ENCODE measurements at places on chromosomes 4 and X. TPM values are rescaled to one million over a fixed set of nuclear protein-coding genes. Genes with fewer than 3 reads are reported as not detected.

Gene NAP1L2
- total RNA-seq: 0.54 TPM

Gene FAAH2
- not detected for total RNA-seq

Gene NWD2
- not detected for total RNA-seq

Gene MMAA
- 21.9 TPM for total RNA-seq

Gene ODAM
- not detected for total RNA-seq

Gene BEX4
- 1.9 TPM for total RNA-seq

Gene DCHS2
- total RNA-seq: 0.84 TPM

Gene LIN54
- 6.3 TPM for total RNA-seq

Gene LDOC1
- 1.8 TPM for total RNA-seq

Gene RNF128
- total RNA-seq: 4.8 TPM

Gene NDUFA1
- total RNA-seq: 194 TPM

Gene TIGD4
- total RNA-seq: not detected

Gene CT47B1
- not detected for total RNA-seq

Gene MAGEB1
- not detected for total RNA-seq

Gene GNRHR
- not detected for total RNA-seq

DNA sequence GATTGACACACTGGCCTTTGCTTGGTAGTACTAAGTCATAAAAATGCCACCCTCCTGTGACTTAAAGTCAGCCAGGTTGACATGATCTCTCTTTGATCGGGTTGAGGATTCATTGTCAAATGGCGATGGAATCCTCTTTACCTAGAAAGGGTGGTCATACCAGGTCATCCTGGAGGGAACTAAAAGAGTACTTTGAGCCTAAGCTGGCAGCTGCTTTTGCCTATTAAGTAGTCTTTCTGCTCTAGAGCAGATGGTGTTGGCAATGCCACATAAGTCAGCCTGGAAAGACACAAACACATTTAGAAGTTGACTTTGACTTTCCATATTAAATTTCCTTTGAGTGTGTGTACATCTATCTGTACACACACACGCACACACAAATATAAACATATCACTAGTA is 39.2 kb upstream of the C4orf54 start:
- DNase-seq: no peak
- no peaks in the 10 kb centered on the region for H3K36me3 ChIP-seq
- no peak overlapping the region for H3K4me3 ChIP-seq
- peaks cover 9% of the 10 kb centered on the region for H3K4me1 ChIP-seq
- peak overlapping the region; percentile 39 for H3K27ac ChIP-seq
- no peaks in the 10 kb centered on the region for H3K27me3 ChIP-seq

- H3K27ac ChIP-seq: no peak overlapping the region
- no peaks in the 10 kb centered on the region for H3K4me1 ChIP-seq
- H3K27me3 ChIP-seq: no peaks in the 10 kb centered on the region
- no peak for DNase-seq
Observed at GRCh38 chrX:88424071-88424470, 323.0 kb upstream of the CPXCR1 start.

DNA sequence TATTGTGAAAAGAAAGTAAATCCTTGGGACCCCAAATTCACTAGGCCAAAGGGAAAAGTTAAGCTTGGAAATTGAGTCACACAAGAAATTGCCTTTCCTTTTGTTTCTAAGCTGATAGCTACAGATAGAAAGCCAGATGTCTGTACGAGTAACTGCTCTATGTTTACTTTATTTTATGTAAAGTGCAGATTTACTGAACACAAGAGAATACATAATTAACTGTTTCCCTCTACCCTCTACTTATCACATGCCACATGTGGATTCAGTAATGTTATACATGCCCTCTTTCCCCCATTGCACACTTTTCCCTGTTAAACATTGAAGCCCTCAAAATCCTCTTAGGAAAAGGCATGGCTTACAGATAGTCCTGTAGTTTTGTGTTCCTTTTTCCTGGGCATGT is 16.5 kb upstream of the TDO2 start:
- H3K4me3 ChIP-seq: no peak overlapping the region
- no peak overlapping the region for H3K27ac ChIP-seq
- no peak for DNase-seq
- H3K27me3 ChIP-seq: no peaks in the 10 kb centered on the region
- H3K4me1 ChIP-seq: no peaks in the 10 kb centered on the region

DNA sequence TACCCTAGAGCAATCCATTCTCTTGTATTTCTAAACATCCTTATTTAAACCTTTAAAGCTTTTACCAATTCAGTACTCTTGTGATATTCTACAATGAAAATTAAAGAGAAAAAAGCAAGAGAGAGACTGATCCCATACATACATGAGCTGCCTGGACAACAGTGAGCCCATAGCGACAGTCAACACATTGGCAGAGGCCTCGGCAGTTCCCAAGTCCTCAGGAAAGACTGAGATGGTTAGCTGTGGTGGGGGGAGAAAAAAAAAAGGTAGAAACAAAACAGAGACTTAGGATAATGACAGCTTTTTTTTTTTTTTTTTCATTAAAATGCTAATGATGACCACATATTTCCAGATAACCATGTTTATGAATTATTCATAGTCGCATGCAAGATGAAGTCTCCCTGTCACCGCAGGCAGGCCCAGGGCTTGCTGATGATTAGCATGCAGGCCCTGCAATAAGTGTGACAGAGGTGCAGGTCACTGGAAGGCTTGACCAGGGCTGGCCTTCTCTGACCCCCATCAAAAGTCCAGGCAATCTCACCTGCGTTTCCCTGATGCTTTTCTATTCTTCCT is 148.8 kb downstream of the APBB2 start:
- DNase-seq: no peak
- H3K4me3 ChIP-seq: no peak overlapping the region
- no peak overlapping the region for H3K27ac ChIP-seq
- peaks cover 13% of the 10 kb centered on the region for H3K4me1 ChIP-seq

- H3K27ac ChIP-seq: peak overlapping the region; percentile 41
- peak overlapping the region; percentile 77 for H3K4me3 ChIP-seq
- no peak for DNase-seq
- H3K27me3 ChIP-seq: peaks cover 25% of the 10 kb centered on the region
Observed at GRCh38 chr4:25861951-25862410, 807 bp downstream of the SEL1L3 start.

GRCh38 chr4:79588679-79589078 is 180.7 kb upstream of the GK2 start:
- DNase-seq: no peak
- H3K4me3 ChIP-seq: no peak overlapping the region
- no peaks in the 10 kb centered on the region for H3K36me3 ChIP-seq
- no peak overlapping the region for H3K27ac ChIP-seq
- peaks cover 7% of the 10 kb centered on the region for H3K4me1 ChIP-seq

DNA sequence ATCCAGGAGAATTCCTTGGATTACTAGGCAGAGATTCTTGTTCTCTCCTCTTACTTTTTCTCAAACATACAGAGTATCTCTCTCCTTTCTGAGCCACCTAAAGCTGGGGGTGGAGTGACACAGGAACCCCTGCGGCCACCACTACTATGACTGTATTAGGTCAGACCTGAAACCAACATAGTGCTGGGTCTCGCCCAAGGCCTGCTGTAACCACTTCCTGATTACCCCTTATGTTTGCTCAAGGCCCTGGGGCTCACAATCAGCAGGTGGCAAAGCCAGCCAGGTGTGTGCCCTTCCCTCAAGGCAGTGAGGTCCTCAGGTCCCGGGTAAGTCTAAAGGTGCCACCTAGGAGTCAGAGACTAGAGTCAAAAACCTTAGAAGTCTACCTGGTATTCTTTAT is 166.4 kb downstream of the PARM1 start:
- no peak overlapping the region for H3K4me3 ChIP-seq
- H3K36me3 ChIP-seq: no peaks in the 10 kb centered on the region
- no peaks in the 10 kb centered on the region for H3K4me1 ChIP-seq
- DNase-seq: no peak

GRCh38 chr4:67891645-67892044 is 7.8 kb upstream of the TMPRSS11D start:
- no peaks in the 10 kb centered on the region for H3K36me3 ChIP-seq
- no peak overlapping the region for H3K27ac ChIP-seq
- H3K4me1 ChIP-seq: no peaks in the 10 kb centered on the region
- DNase-seq: no peak
- H3K27me3 ChIP-seq: no peaks in the 10 kb centered on the region

GRCh38 chr4:174012135-174012885 is 271.2 kb downstream of the FBXO8 start:
- H3K4me1 ChIP-seq: no peaks in the 10 kb centered on the region
- no peak overlapping the region for H3K4me3 ChIP-seq

DNA sequence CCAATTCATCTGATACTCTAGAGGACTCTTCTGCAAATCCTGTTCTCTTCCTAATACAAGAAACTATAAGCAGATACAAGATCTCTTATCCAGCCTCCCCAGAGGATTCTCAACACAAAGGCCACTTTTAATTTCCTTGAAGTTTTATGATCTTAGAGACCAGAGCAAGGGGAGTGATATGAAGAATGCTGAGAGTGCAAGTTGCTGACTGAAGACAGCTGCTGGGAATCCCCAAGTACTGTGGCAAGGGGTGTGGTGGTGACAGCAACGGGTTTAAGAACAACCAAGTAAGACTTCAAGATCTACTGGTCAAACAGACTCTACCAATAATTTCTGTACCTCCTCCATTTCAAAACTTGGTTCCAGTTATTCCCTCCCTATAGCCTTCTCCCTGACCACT is 7.0 kb downstream of the AMMECR1 start:
- H3K27ac ChIP-seq: no peak overlapping the region
- DNase-seq: no peak
- no peaks in the 10 kb centered on the region for H3K27me3 ChIP-seq
- H3K4me1 ChIP-seq: peaks cover 7% of the 10 kb centered on the region

- DNase-seq: no peak
- H3K36me3 ChIP-seq: no peaks in the 10 kb centered on the region
- no peak overlapping the region for H3K27ac ChIP-seq
- no peak overlapping the region for H3K4me3 ChIP-seq
- no peaks in the 10 kb centered on the region for H3K27me3 ChIP-seq
Observed at GRCh38 chr4:86664959-86665358, 70.8 kb downstream of the PTPN13 start.

GRCh38 chrX:133056341-133056740 is 40.6 kb downstream of the USP26 start:
- H3K4me3 ChIP-seq: no peak overlapping the region
- H3K27ac ChIP-seq: no peak overlapping the region
- no peaks in the 10 kb centered on the region for H3K27me3 ChIP-seq
- DNase-seq: no peak

DNA sequence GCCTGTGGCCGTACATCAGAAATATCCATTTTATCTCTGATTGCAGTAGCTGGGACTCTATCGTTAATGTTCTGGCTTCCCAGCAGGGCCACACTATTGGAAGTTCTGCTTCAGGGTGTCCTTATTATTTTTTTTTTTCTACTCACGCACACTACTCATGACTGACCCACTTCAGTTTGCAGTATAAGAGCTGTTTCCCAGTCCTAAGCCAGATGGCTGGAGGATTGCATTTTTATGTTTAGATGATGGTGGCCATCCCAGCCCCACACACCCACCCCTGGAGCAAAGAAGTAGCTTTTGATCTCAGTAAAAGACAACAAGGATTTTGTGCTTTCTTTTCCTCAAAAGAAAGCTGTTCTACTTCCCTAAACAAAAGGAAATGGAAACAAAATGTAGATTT is 557.0 kb upstream of the GALNTL6 start:
- no peak overlapping the region for H3K27ac ChIP-seq
- no peaks in the 10 kb centered on the region for H3K4me1 ChIP-seq
- H3K4me3 ChIP-seq: no peak overlapping the region
- DNase-seq: no peak
- no peaks in the 10 kb centered on the region for H3K36me3 ChIP-seq
- no peaks in the 10 kb centered on the region for H3K27me3 ChIP-seq

- no peaks in the 10 kb centered on the region for H3K27me3 ChIP-seq
- no peaks in the 10 kb centered on the region for H3K4me1 ChIP-seq
- DNase-seq: no peak
- no peak overlapping the region for H3K27ac ChIP-seq
- H3K4me3 ChIP-seq: no peak overlapping the region
Observed at GRCh38 chrX:116239944-116240840, 69.6 kb downstream of the AGTR2 start.

- peaks cover 8% of the 10 kb centered on the region for H3K27me3 ChIP-seq
- peak within 1 kb of the TSS; percentile 79 for H3K4me3 ChIP-seq
- peak within 1 kb of the TSS; percentile 94 for H3K27ac ChIP-seq
- H3K4me1 ChIP-seq: peaks cover 15% of the 10 kb centered on the region
- peak; percentile 95 for DNase-seq
- H3K36me3 ChIP-seq: no peaks in the 10 kb centered on the region
Observed at GRCh38 chrX:16870095-16870861, at the start of gene RBBP7. TSS of gene RBBP7 (minus strand) at chrX:16870362. CDS start at chrX:16870053, 309 bp downstream.

GRCh38 chr4:11252149-11252548 is 176.5 kb downstream of the HS3ST1 start:
- no peaks in the 10 kb centered on the region for H3K27me3 ChIP-seq
- no peak overlapping the region for H3K27ac ChIP-seq
- no peaks in the 10 kb centered on the region for H3K36me3 ChIP-seq
- no peak overlapping the region for H3K4me3 ChIP-seq

DNA sequence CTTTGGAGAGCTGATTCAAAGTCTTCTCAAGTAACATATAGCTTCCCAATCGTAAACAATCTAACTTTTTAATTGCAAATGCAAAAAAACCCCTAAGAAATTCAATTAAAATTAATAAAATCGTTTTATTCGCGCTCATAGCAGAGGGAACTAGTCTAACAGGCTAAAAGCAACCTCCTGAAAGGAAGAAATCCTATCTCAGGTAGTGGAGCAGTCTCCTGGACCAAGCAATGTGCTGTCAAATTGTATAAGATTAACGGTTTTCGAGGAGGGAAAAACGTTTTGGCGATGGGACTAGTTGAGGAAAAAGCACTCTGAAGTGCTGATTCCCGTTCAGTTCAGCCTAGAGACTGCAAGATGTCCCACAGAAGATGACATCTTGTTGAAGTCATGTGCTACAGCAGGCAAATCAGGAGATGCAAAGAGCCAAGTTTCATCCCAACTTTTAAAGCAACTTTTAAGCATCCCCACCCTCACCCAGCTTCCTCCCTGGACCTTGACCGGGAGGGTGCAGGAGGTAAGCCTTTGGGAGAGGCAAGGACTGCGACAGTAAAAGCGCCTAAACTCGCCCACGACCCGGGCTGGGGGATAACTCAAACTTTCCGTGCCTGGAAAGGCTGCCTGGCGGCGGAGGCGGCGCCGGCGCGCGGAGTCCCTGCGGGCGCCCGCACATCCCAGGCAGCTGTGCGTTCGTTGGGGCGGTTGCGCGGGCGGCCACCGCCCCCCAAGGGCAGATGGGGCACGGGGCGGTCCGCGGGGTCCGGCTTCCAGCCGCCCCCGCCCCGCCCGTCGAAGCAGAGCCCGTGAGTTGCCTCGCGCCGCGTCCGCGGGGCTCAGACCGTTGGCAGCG is 784 bp downstream of the MAP7D3 start:
- peak; percentile 15 for DNase-seq
- peak overlapping the region; percentile 72 for H3K27ac ChIP-seq
- H3K27me3 ChIP-seq: peaks cover 8% of the 10 kb centered on the region
- peak overlapping the region; percentile 77 for H3K4me3 ChIP-seq

DNA sequence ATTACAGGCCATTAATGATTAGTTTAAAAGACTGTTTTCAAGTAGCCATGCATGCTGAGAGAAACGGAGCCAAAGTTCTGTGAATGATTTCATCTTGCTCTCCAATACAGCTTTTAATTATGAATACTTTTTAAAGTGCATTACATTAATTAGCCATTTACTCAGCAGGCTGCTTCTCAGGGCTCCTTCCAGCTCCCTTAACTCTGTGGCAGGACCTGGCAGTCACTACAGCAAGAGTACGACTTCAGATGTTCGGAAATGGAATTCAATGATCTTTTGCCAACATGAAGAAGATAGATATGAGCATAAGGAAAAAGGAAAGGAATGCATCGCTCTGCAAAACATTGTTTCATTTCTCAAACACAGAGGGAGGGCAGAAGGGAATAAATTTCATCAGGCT is 987.2 kb downstream of the PDHA2 start:
- H3K27me3 ChIP-seq: no peaks in the 10 kb centered on the region
- H3K4me1 ChIP-seq: no peaks in the 10 kb centered on the region
- no peaks in the 10 kb centered on the region for H3K36me3 ChIP-seq
- H3K4me3 ChIP-seq: no peak overlapping the region
- H3K27ac ChIP-seq: no peak overlapping the region
